ENCODE measurements at places on chromosomes 3 and 15. TPM values are rescaled to one million over a fixed set of nuclear protein-coding genes. Genes with fewer than 3 reads are reported as not detected.

Gene GOLGA6D
- not detected for polyA plus RNA-seq

Gene MGLL
- polyA plus RNA-seq = 2.6 TPM

Gene ECE2
- not detected for polyA plus RNA-seq

Gene NAA50
- polyA plus RNA-seq = 58.0 TPM

Gene ALDH1L1
- polyA plus RNA-seq = not detected

Gene MYO5C
- polyA plus RNA-seq = 0.19 TPM

Gene CFAP91
- not detected for polyA plus RNA-seq

- H3K27me3 ChIP-seq = peaks cover 24% of the 10 kb centered on the region
- H3K36me3 ChIP-seq = no peaks in the 10 kb centered on the region
- H3K27ac ChIP-seq = no peak overlapping the region
- no peak for DNase-seq
- no peak overlapping the region for H3K4me3 ChIP-seq
These were observed 3.8 kb downstream of the PKM start for GRCh38 chr15:72227192-72227586.

DNA sequence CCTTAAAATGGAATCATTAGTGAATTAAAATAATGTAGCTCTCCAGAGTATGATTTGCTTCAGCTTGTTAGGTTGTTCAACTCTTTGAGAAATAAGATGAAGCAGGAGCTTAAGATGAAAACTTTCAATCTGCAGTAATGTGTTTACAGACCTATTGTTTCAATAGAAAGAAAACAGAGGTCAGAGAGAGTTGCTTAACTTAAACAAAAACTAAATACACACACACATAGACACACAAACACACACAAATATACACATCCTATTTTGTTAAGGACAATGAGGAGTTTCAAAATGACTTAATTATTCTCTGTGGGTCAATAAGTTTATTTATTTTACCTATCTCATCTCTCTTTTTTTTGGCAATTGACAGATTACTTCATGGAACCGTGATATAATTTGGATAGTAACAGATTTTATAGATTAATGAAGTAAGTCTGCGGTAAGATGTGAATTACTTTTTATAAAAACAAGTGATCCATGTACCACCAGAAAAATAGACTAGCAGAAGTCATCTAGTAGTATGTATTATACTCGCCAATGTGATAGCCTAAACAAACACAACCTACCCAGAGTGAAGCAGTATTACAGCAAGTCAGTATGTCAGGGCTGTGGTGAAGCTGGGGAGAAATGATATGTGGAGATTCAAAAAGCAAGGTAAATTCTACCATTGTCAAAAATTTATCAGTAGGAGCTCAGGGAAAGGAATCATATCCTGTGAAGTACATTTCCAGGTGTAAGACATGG is 76.7 kb upstream of the DCBLD2 start:
- no peak overlapping the region for H3K27ac ChIP-seq
- H3K4me1 ChIP-seq = no peaks in the 10 kb centered on the region
- H3K4me3 ChIP-seq = no peak overlapping the region
- DNase-seq = no peak
- H3K27me3 ChIP-seq = no peaks in the 10 kb centered on the region

- H3K36me3 ChIP-seq = no peaks in the 10 kb centered on the region
- no peak overlapping the region for H3K27ac ChIP-seq
- peaks cover 39% of the 10 kb centered on the region for H3K4me1 ChIP-seq
- H3K27me3 ChIP-seq = peaks cover 3% of the 10 kb centered on the region
These were observed 1.6 kb upstream of the IMP3 start for GRCh38 chr15:75641603-75642002.

GRCh38 chr3:150220041-150220440 is 188.1 kb upstream of the TSC22D2 start:
- H3K27me3 ChIP-seq = peaks cover 6% of the 10 kb centered on the region

- H3K36me3 ChIP-seq = no peaks in the 10 kb centered on the region
- no peak overlapping the region for H3K4me3 ChIP-seq
- H3K27ac ChIP-seq = no peak overlapping the region
These were observed 262.1 kb upstream of the TBL1XR1 start for GRCh38 chr3:177459401-177459800.

DNA sequence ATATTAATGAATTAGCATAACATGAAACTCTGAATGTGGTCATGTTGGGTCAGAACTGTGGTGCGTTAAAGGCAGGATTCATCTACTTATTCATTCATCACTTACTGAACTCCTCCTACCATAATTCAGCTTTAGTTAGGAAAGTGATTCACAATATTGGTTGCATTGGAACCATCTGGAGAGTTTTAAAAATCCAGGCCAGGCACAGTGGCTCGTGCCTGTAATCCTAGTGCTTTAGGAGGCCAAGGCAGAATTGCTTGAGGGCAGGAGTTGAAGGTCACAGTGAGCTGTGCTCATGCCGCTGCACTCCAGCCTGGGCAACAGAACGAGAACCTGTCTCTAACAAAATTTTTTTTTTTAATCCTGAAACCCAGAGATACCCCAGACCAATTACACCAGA is 44.2 kb upstream of the ATG7 start:
- H3K4me3 ChIP-seq = no peak overlapping the region
- no peak for DNase-seq
- H3K27ac ChIP-seq = no peak overlapping the region

Measured in immature natural killer cell (primary cell).